ENCODE measurements at places on chromosomes 3 and 15.

DNA sequence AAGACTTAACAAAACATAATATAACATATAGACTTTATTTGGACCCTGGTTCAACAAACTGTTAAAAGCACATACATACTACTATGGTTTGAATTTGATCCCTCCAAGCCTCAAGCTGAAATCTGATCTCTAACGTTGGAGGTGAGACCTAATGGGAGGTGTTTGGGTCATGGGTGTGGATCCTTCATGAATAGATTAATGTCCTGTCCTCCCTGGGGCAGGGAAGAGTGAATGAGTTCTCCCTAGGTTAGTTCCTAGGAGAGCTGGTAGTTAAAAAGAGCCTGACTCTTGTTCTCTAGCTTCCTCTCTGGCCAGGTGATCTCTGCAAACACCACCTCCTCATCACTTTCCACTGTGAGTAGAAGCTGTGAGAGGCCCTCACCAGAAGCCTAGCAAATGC lies 36.4 kb downstream of the CLASP2 start:
- no peak for DNase-seq

GRCh38 chr15:44153352-44153751 lies 41.7 kb downstream of the FRMD5 start:
- no peak for DNase-seq

GRCh38 chr3:161372321-161373260 lies 1.3 kb upstream of the SPTSSB start:
- DNase-seq: peak; percentile 31

GRCh38 chr3:174409086-174409743 lies 449.9 kb upstream of the NAALADL2 start:
- no peak for DNase-seq

GRCh38 chr3:138463724-138464490 lies 29.5 kb downstream of the ESYT3 start:
- DNase-seq: no peak

DNA sequence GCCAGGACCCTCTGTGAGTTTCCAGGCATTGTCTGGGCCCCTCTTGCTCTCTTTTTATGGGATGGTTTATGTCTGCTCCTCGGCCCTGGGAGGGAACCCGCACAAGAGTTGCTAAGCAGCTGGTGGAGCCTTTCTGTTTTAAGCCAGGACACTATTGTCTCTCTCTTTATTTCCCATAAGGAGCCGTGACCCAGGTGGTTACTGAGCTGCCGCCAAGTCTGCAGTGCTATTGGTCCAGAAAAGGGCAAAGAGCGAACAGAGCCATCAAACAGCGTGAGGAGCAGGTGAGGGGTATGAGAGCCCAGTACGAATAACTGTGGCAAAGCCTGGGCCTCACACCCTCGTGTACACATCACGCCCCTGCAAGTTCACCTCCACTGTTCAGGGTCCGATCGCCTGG lies 280.2 kb downstream of the SHQ1 start:
- DNase-seq: no peak

DNA sequence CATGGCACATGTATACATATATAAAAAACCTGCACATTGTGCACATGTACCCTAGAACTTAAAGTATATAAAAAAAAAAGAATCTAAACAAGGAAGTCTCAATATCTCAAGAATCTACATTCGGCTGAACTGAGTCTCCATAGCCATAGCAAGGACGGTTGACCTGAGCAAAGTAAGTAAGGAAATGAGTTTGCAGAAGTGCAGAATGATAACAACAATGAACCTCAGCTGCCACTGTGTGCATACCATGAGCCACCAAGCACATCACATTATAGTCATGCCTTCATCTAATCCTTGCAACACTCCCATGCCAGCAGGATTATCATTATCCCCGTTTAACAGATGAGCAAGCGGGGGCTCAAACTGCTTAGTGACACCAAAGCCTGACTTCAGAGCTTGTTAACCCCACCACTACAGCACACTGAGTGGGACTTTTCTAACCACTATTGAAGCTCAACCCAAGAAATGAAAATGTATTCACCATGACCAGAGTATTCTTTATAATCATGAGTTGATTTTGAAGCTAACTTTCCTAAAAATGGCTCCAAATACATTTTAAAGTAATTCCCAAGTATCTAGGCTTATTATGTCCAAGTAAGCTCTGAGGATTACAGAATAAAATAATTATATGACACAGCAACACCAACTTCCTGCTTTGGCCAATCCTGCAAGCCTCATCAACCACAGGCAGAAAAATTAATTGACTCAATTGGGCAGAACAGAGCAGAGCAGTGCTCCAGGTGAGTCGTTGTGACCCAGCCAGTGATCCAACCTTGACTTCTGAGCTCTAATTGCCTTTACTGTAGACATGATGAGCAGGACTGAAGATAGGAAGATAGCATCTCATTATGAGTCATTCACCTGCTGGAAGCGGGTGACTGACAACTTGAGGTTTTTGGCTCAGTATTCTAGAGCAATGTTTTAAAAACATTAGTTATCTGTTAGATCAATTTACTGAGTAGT lies 47.3 kb upstream of the IL12A start:
- no peak for DNase-seq

DNA sequence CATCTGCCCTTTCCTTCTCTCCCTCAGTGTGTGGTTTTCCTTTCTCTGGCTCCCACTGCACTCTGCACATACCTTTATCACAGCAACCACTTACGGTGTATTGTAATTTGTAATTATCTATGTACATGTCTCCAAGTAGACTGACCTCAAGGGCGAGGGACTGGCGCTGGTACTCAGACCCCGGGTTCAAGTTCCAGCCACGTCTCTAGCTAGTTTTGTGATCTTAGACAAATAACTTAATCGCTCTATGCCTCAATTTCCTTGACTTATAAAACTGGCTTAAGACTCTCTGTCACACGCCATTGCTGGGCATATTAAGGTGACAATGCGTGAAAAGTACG lies 607 bp upstream of the SENP2 start:
- DNase-seq: no peak

DNA sequence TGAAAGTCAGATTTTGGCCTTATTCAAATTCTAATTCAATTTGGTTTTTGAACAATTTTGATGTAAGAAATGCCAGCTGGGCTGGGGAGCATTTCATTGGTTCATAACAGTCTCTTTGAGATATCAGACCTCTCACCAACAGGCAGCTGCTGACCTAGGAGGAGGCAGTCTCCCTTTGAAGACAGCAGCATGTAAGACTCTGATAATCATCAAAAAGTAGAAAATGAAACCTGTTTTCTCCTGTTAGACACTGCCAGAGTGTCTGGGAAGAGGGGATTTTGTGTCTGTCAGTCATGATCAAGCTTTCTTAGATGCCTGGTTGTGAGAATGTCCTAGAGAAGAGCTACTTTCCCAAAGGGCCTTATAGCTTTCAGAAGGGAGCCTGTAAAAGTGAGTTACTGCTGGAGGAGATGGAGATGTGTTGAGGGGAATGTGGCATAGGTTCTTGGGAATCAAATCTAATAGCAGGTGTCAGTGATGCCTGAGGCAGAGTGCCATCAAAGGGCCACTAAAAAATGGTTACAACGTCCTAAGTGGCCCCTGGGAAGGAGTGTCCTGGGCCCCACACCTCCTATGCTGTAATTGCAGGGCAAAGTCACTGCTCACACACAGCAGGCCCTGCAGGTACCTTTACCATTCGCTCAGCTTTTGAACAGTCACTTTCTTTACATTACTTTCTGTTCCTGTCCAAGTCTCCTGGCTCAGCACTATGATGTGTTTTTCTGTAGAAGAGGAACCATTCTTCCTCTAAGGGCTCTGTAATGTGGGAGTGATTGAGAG lies 43.1 kb downstream of the FSTL1 start:
- no peak for DNase-seq

GRCh38 chr3:43707266-43707665 lies 16.5 kb downstream of the ABHD5 start:
- no peak for DNase-seq

DNA sequence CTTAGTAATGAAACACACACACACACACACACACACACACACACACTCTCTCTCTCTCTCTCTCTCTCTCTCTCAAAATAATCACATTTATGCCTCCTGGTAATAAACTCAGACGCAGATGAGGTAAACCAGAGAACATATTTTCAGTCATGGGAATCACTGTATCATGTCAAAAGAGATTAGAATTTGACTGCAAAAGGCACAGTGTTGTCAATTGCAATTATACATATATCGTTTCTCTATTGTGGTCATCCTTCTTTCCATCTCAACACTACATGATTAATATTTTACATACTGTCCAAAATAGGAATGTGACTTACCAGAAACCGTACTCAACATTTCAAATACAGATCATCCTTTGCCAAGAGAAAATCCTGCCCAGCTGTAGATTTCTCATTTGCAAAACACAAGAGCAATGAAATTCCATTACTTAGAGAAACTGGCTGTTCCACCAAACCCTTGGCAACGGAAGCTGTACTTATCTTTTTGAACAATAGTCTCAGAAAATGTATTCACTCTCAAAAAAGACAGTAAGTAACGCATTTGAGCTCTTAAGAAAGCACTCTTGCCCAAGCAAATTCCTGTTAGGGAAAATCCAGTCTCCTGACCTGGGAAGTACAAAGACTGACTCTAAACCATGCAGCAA lies 24.3 kb downstream of the PDZRN3 start:
- DNase-seq: no peak

DNA sequence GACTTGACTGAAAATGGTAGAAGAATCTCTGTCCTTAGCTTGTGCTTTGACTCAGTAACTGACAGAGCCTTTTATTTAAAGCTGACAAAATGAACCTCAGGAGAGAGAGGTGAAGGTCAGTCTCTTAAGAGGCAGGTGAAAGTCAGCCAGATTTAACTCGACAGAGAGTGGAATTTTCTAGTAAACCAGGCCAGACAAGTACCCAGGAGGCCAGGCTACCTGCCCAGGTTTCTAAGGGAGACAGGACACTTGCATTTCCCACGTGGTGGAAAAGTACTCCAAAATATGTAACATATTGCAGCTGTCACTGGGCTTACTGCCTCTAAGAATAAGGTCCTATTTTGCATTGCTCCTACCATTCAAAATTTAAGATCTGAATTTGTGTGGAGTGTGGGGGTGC lies 167.9 kb downstream of the FMN1 start:
- DNase-seq: no peak

GRCh38 chr3:118544458-118544857 lies 490.2 kb downstream of the IGSF11 start:
- no peak for DNase-seq

DNA sequence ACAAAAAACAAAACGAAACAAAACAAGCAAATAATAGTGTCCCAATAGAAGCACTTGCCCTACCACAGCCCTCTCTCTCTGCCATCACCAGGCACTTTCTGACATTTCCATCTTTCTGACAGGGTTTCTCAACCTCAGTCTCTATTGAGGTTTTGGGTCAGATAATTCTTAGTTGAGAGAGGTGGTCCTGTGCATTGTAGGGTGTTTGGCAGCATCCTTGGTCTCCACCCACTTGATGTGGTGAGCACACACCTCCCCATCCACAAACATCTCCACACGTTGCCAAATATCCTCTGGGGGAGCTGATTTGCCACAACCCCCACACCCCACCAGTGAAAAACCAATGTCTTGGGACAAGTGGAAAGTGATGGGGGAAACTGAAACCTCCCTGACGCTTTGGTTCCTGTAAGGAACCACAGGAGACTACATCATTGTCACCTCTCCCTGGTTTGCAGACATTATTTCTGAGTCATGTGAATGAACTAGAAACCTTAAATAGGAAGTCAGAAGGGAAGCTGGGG lies 733.7 kb upstream of the CFAP20DC start:
- DNase-seq: no peak

GRCh38 chr3:101676216-101676764 lies 642 bp downstream of the ZBTB11 start:
- DNase-seq: peak; percentile 97

DNA sequence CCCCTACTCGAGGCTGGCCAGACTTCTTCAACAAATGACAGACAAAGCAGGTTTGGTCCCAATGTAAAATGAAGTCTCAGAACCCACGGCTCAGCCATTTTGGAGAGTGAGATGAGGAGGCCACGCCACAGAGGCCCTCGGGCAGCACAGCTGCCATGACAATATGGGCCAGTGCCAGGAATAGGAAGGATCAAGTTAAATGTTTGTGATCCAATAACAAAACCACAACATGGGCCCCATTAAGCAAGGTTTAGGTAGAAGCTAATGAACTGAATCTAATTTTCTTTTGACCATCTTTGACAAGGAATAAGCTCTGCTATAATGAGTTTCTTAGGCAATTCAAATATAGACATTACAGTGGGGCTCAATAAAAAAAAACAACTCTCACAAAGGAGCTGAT lies 52.6 kb downstream of the RFTN1 start:
- no peak for DNase-seq

DNA sequence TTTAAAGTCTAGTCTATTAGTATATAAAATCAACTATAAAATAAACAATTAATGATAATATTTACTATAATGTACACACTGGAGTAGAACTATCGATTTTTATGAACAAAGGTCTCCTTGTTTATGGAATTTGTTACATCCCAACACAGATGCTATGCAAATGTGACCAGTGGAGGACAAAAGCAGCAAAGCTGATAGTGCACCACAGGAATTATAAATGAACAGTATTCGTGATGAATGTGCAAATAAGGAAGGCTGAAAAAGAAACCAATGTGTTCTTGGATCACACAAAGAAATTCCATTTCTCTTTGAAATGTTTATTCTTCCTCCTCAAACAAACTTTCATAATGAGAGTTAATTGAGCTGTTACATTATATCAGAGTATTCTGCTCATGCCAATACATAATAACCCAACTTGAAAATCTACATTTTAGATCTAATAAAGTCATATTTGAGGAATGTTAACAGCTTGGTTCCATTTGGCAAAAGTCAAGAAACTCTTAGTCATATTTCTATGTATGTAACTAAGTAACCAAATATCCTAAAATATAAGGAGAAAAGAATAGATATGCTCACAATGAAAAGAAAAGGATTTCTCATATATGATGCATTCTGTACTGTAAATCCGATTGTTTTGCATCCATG lies 79.3 kb downstream of the NEK10 start:
- DNase-seq: no peak

DNA sequence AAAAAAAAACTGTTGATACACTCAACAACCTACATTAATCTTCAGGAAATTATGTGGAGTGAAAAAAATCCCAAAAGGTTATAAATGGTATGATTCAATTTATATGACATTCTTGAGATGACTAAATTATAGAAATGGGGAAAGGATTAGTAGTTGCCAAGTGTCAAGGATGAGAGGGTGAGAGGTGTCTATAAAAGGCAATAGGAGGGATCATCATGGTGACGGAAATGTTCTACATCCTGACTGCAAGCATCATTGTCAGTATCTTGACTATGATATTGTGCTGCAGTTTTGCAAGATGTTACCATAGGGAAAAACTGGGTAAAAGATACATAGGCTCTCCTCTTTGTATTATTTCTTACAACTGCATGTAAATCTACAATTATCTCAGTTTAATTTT lies 125.6 kb downstream of the FRMD5 start:
- no peak for DNase-seq

GRCh38 chr15:48940508-48940907 lies 23.2 kb downstream of the SHC4 start:
- DNase-seq: peak; percentile 58

- no peak for DNase-seq
Measured at GRCh38 chr3:184771301-184772127, 40.5 kb upstream of the VPS8 start.

DNA sequence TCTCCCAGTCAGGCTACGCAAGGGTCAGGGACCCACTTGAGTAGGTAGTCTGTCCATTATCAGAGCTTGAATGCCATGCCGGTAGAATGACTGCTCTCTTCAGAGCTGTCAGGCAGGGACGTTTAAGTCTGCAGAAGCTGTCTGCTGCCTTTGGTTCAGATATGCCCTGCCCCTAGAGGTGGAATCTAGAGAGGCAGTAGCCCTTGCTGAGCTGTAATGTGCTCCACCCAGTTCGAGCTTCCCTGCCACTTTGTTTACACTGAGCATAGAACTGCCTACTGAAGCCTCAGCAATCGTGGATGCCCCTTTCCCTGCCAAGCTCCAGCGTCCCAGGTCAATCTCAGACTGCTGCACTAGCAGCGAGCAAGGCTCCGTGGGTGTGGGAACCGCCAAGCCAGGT lies 57.5 kb upstream of the SETMAR start:
- DNase-seq: no peak

All from GM10248 (cell line).